ENCODE measurements at places on chromosomes 4 and X.

DNA sequence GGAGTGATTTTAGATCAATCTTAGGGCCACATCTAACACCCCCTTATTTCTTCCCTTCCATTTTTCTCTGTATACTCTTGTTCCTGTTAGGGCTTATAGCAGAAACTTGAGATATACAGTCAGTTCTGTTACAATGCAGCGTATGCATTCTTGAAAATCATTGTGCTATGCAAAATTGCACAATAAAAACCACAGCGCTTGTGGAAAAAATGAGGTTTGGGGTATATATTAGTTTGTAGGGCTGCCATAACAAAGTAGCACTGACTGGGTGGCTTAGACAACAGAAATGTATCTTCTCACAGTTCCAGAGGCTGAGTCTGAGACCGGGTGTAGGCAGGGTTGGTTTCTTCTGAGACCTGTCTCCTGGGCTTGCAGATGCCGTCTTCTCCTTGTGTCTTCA, 59.0 kb downstream of the WWC2 start:
- no peak for DNase-seq

- no peak for DNase-seq
Measured at GRCh38 chr4:169998981-169999380, 27.2 kb downstream of the MFAP3L start.

GRCh38 chrX:265502-265901, 15.7 kb upstream of the PLCXD1 start:
- DNase-seq, result no peak

DNA sequence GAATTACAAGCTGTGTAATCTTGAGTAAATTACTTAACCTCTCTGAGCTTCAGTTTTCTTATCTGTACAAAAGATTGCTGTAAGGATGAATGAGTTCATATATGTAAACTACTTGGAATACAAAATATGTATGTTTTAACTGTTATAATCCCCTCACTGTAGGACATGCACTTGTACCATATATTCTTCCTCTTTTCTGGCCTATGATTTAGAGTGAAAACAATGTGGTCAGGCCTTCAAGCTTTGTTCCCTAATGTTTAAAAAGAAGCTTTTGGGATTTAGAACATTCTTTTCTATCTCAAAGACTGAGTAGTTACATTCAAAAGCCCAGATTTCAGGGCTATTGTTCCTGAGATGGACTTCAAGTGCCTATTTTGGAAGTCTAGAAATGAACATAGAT, 26.7 kb upstream of the GPRIN3 start:
- no peak for DNase-seq
